Spleen (tissue), 13 donors: ENCODE measurements at places on chromosomes 2 and 18. TPM values are rescaled to one million over a fixed set of nuclear protein-coding genes. Genes with fewer than 3 reads are reported as not detected.

GRCh38 chr18:31048216-31048615 is 5.7 kb upstream of the DSC3 start:
- DNase-seq = no peak

DNA sequence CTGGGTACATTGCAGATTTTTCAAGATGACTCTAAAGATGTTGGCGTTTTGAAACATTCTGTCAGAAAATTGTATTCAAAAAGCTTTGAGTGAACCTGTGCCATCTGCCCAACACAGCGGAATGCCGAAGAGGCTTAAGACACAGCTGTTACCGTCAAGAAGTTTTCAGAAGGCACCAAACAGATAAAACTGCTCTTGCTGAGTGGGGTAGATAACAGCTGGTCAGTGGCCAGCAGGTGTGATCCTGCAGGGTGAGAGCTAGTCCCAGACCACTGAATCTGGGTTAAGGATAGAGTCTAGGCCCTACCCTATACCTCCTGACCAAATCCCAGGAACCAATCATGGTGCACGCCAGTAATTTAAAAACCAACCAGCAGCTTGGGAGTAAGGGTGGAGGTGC is 60.5 kb upstream of the B3GNT7 start:
- DNase-seq = no peak

SLC16A14 gene
- 16.2 TPM for total RNA-seq

DNA sequence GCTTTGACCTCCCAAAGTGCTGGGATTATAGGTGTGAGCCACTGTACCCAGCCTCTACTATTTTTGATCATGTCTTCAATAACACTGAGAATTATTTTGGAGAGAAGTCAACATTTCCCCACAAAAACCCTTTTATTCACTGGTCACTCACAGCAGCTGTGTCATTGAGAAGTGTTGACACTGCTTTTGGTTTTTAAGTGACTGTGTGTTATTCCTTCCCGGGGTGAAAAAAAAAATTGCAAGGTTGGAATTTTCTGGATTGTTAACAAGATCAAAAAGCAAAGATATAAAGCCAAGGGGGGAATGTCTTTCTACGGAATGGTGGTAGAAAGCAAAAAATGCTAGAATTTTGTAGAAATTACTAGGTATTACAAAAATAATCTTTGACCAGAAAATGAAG is 61.5 kb downstream of the TANC1 start:
- no peak for DNase-seq

GRCh38 chr2:37337620-37338280 is 6.7 kb upstream of the QPCT start:
- no peak for DNase-seq

- no peak for DNase-seq
Observed at GRCh38 chr2:199480966-199481365, 23.2 kb upstream of the SATB2 start.

DNA sequence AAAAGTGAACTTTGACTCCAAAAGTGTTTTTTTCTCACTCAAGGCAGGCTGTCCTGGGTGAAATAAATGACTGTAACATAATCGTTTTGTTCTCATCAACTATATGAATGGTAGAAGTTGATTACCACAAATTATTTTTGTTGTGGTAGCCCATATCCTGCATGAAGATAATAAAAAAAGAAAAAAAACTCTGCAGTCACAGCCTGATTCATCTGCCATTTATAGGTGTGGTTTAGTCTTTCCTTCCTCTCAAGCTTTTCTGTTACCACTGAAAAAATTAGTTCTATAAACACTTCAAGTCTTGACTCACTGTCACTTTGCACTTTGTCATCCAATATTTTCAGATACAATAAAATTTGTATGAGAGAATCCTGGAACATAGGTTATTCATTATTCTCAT is 522.0 kb downstream of the PLCL1 start:
- no peak for DNase-seq

- DNase-seq = no peak
Observed at GRCh38 chr2:70474256-70474848, 79.3 kb downstream of the TGFA start.

ATP8B1 gene
- 20.7 TPM for total RNA-seq

MOB1A gene
- 185 TPM for total RNA-seq

DNA sequence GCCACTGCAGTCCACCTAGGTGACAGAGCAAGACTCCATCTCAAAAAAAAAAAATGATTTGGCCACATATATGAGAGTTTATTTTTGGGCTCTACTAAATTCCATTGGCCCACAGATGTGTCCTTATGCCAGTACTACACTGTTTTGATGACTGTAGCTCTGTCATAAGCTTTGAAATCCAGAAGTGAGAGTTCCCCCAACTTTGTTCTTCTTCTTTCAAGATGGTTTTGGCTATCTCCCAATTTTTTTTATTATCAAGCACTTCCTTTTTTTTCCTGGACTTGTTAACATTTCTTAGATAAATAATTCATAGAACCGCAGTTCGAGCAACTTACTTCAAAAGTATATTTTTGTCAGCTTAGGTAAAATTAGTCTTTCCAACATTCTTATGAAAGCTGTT is 96.9 kb downstream of the TSHZ1 start:
- no peak for DNase-seq

DNA sequence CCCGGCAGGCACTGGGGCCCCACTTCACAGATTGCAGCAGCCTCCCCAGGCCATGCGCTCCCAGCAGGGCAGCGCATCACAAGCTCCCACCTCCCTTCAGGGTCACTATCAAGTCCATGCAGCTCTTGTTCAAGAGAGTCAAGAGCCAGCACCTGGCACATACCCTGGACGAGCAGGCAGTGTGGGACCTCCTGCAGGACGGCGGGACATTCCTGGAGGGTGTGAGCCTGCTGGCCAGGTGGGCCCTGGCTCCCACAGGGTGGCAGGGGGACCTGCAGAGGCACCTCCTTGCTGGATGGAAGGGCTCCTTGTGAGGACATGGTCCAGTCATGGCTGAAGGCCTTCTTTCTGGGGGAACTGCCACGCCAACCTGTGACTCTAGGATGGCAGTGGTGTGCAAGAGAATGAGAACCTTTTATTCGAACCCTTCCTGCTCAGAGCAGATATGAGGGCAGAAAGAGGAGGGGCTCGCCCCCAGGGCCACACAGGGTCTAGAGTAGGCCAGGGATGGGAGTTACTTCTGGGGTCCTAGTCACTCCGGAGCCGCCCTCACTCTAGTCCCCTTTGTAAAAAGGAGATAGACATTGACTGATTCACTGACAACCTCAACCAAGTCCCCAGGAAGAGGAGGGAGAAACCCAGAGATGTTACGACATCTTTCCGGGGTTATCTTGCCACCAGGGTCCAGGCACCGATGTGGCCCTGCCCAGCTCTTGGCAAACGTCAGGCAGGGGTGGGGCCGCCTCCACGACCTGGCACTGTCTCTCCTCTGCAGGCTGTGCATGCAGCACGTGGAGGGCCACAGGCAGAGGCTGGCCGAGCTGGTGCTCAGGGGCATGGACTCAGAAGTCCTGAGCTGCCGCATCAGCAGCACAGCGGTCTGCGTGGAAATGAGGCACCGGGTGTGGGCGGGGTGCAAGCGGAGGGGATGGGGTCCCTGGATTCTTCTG is 31.3 kb downstream of the HJURP start:
- DNase-seq = no peak

- DNase-seq = no peak
Observed at GRCh38 chr2:109257653-109258052, 128.6 kb downstream of the SH3RF3 start.

HOXD8 gene
- 23.0 TPM for total RNA-seq

GRCh38 chr2:230738391-230738811 is 25.8 kb downstream of the CAB39 start:
- no peak for DNase-seq

CCDC148 gene
- total RNA-seq = 0.79 TPM

DNA sequence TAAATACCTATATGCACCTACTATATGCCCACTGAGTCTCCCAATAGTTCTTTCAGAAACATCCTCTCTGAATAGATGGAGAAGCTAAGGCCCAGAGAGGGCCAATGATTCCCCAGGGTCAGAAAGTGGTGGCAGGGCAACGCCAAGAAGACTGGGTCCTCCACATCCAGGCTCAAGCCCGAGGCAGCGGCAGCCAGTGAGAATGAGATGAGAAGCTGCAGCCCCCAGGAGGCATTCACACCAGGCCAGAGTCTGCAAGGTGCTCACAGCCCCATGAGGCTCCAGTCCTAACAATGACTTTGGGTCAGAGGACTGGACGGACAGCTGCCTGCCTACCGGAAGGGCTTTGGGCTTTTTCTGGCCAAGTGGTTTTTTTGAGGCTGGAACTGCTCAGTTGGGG is 3.5 kb downstream of the TEX261 start:
- peak; percentile 51 for DNase-seq

- DNase-seq = no peak
Observed at GRCh38 chr2:129061069-129061768, 742.6 kb upstream of the HS6ST1 start.

GRCh38 chr2:225274751-225275150 is 124.8 kb upstream of the NYAP2 start:
- no peak for DNase-seq

- no peak for DNase-seq
Observed at GRCh38 chr2:238453842-238454241, 27.1 kb downstream of the ASB1 start.

- no peak for DNase-seq
Observed at GRCh38 chr18:11482271-11482670, 127.1 kb upstream of the SLC35G4 start.

ZNF396 gene
- 1.4 TPM for total RNA-seq

- no peak for DNase-seq
Observed at GRCh38 chr2:31066086-31066485, 72.2 kb downstream of the GALNT14 start.
